H9 (cell line): ENCODE measurements at places on chromosomes 1 and 21. TPM values are rescaled to one million over a fixed set of nuclear protein-coding genes. Genes with fewer than 3 reads are reported as not detected.

DNA sequence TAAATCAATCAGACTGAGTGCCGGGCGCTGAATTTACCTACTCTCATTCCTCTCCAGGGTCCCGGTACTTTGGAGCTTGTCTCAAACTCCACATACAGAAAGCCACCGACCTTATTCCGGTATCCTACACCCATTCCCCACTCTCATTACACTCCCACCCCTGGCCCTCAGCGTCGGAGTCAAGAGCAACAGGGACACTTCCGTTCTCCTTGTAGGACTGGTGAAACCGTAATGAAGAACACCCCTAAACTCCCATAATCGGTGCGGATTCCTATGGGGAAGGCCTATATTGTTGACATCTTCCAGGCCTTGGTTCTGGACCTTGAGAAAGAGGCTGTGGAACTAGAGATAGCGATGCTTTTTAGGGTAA, 798 bp downstream of the ZBED6 start:
- H3K27ac ChIP-seq = peak overlapping the region; percentile 81
- H3K36me3 ChIP-seq = peaks cover 39% of the 10 kb centered on the region
- peak overlapping the region; percentile 95 for H3K4me3 ChIP-seq
- H3K4me1 ChIP-seq = no peaks in the 10 kb centered on the region

DNA sequence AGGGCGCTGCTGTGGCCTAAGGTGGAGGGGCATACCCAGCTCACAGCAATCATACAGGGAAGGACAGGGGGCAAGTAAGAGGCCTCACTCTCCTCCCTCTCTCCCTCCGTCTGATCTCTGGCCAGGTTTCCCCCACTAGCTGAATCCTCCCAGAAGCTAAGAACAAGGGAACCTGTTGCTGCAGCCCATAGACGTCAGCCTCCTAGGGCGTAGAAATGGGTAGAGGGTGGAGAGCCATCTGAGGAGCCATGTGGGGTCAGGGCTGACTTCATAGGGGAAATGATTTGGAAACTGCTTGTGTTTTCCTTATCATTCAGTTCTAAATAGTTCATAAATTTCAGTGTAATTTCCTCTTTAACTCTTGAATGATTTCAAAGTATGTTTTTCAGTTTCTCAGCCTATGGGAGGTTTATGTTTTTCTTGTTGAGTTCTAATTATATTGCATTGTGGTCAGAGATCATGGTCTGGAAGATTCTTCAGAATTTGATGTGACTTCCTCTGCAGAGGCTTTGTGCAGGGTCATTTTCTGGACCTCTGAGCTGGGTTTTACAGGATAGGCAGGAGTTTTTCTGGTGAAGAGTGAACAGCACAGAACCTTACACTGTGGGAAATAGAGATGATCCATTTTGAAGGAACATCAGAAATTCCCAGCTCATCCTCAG, 2.3 kb upstream of the MOB3C start:
- DNase-seq = no peak
- H3K36me3 ChIP-seq = no peaks in the 10 kb centered on the region
- peaks cover 3% of the 10 kb centered on the region; the same call in 1 of the 2 replicates for H3K27me3 ChIP-seq
- no peak overlapping the region for H3K4me3 ChIP-seq
- no peak overlapping the region for H3K27ac ChIP-seq
- peaks cover 14% of the 10 kb centered on the region; the same call in 1 of the 2 replicates for H3K4me1 ChIP-seq

DNA sequence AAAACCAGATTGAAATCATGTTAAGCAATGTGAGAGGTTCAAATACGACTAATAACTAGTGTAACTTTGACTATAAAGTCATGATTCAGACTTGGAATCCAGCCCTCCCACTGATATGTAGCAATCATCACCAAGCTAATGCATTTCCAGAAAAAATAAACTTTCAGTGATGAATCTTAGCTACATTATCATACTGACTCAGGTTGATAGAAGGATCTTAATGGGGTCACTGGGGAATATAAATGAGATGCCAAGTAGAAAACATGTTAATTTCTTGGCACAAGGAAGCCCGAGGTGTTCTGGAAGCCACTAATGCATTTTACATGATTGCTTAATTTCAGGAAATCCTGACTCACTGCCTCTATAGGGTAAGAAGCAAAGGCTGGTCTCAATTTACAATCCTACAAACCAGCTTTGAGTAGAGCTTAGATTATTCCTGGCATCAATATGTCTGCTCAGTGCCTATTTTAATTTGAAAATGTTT, 67.7 kb downstream of the SELENOF start:
- H3K36me3 ChIP-seq = no peaks in the 10 kb centered on the region
- no peaks in the 10 kb centered on the region for H3K27me3 ChIP-seq
- DNase-seq = no peak
- no peak overlapping the region for H3K4me3 ChIP-seq
- no peaks in the 10 kb centered on the region for H3K4me1 ChIP-seq

- no peak overlapping the region for H3K27ac ChIP-seq
- no peak for DNase-seq
- no peak overlapping the region for H3K4me3 ChIP-seq
- no peaks in the 10 kb centered on the region for H3K27me3 ChIP-seq
These were observed 10.8 kb downstream of the HHAT start for GRCh38 chr1:210339500-210339899.

DNA sequence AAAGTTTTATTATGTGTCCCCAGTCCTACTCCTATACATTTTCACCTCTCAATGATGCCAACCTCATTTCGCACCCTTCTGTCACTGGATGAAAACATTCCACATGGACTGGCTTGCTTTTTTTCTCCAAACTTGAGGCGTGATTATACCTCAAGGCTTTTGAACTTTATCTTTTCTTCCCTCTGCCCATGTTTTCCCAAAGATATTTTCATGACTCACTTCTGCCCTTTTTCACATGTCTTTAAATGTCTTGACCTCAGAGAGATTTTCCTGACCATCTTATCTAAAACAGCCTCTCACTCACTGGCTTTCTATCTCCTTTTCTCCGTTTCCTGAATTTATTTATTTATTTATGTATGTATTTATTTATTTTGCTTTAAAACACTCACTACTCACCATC, 659.0 kb downstream of the PTPRC start:
- H3K4me3 ChIP-seq = no peak overlapping the region
- no peaks in the 10 kb centered on the region for H3K4me1 ChIP-seq
- no peaks in the 10 kb centered on the region for H3K27me3 ChIP-seq
- DNase-seq = no peak
- H3K36me3 ChIP-seq = no peaks in the 10 kb centered on the region
- no peak overlapping the region for H3K27ac ChIP-seq

- H3K36me3 ChIP-seq = no peaks in the 10 kb centered on the region
- no peak overlapping the region for H3K4me3 ChIP-seq
- no peak overlapping the region for H3K27ac ChIP-seq
- no peak for DNase-seq
These were observed 24.5 kb upstream of the RGS1 start for GRCh38 chr1:192550922-192551534.

- H3K4me3 ChIP-seq = no peak overlapping the region
- no peak for DNase-seq
- H3K27ac ChIP-seq = no peak overlapping the region
- H3K4me1 ChIP-seq = no peaks in the 10 kb centered on the region
- peaks cover 9% of the 10 kb centered on the region for H3K36me3 ChIP-seq
These were observed 7.2 kb downstream of the TRAPPC3 start for GRCh38 chr1:36142121-36142520.

GRCh38 chr1:25617625-25618432, 1.2 kb downstream of the MAN1C1 start:
- no peak for DNase-seq
- no peak overlapping the region for H3K27ac ChIP-seq
- peak overlapping the region; percentile 79 for H3K4me3 ChIP-seq
- no peaks in the 10 kb centered on the region for H3K4me1 ChIP-seq
- no peaks in the 10 kb centered on the region; the same call in 1 of the 2 replicates for H3K27me3 ChIP-seq

DNA sequence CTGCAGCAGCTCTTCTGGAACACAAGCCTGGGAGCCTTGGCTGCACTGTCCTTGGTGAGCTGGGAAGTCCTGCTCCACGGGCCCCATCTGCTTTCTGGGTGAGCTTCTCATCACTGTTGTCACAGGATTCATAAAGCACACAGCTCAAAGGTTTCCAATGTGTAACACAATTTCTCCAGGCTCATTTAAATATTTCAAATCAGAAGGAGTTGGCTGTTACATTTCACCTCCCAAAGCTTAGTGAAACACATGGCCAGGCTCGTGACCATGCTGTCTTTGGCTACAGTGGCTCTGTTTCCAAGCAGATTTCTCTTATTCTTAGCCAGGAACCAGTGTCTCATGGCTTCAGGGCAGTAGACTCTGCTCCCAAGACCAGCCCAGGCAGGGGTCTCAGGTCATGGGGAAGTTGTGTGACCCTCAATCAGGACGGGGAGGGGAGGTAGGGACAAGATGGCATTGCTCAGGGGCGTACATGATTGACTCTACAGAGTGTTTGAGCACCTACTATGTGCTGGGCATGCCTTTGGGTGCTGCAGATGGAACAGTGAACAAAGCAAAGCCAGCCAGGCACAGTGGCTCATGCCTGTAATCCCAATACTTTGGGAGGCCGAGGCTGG, 353.0 kb downstream of the NPHP4 start:
- no peak overlapping the region for H3K27ac ChIP-seq
- no peaks in the 10 kb centered on the region for H3K27me3 ChIP-seq
- peak; percentile 14 for DNase-seq
- H3K4me3 ChIP-seq = no peak overlapping the region
- no peaks in the 10 kb centered on the region for H3K4me1 ChIP-seq

- peaks cover 18% of the 10 kb centered on the region for H3K36me3 ChIP-seq
- H3K4me1 ChIP-seq = peaks cover 24% of the 10 kb centered on the region
- H3K27me3 ChIP-seq = no peaks in the 10 kb centered on the region; the same call in 1 of the 2 replicates
- H3K27ac ChIP-seq = peak overlapping the region; percentile 72
- DNase-seq = peak; percentile 50
These were observed 1.7 kb upstream of the ADAMTS4 start for GRCh38 chr1:161200421-161200991.

DNA sequence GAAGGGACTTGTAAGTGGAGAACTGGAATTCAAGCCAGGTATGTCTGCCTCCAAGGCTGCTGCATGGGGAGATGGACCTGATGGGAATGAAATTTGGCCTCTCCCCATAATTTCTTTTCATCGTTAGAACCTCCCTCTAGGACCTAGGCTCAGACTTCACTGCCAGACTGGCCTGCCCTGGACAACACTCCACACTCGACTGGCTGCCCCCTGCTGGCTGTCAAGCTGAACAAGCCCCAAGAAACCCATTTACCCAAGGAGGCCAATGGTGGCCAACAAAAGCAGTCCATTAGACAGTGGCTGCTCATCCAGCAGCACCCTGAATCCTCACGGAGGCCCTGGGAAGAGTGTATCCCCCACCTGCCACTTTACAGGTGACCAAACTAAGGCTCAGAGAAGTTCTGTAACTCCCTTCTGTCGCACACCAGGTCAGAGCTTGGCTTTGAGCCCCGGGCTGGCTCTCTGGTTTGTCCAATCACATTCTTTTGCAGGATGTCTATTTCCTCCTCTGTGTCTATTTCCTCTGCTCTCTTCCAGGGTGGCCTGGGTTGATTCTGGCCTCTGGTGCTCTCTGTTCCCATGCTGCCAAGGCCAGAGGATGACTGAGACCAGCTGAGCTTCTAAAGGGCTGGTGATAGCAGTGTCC, 3.8 kb downstream of the RNF186 start:
- H3K27me3 ChIP-seq = no peaks in the 10 kb centered on the region
- peaks cover 12% of the 10 kb centered on the region; the same call in 1 of the 2 replicates for H3K4me1 ChIP-seq
- H3K4me3 ChIP-seq = no peak overlapping the region
- DNase-seq = peak; percentile 72
- H3K36me3 ChIP-seq = peaks cover 4% of the 10 kb centered on the region; the same call in 1 of the 3 replicates

DNA sequence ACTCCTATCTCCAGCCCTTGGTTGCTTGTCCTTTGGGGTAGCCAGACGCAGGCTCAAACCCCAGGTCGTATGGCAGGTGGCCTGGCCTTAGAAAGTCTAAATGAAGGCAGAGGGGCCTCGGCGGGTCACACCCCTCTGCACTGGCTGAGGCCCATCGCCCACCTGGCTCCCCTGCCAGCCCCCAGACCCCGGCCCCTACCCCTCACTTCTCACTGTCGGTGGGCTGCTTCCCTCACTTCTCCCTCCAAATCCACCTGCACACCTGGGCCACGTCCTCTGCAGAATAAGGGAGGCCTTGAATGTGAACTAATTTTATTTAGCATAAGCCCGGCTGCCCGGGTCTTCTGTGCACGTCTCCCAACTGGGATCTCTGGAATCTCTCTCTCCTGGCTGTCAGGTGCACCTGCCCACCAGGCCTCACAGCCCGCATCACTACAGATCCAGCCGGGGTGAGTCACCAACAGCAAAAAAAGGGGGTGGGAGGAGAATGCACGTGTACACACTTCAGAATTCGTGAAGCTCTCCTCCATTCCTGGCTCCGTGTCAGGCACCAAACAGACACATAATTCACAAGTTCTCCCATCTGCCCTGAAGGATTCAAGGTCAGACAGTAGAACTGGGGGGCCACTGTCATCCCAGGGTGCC, 107.5 kb upstream of the SIM2 start:
- H3K27ac ChIP-seq = no peak overlapping the region
- H3K27me3 ChIP-seq = no peaks in the 10 kb centered on the region
- no peaks in the 10 kb centered on the region for H3K36me3 ChIP-seq
- no peak overlapping the region for H3K4me3 ChIP-seq
- no peak for DNase-seq

- H3K27ac ChIP-seq = no peak overlapping the region
- H3K4me3 ChIP-seq = peak overlapping the region; percentile 29; the same call in 1 of the 3 replicates
- no peaks in the 10 kb centered on the region for H3K36me3 ChIP-seq
- H3K27me3 ChIP-seq = no peaks in the 10 kb centered on the region
- DNase-seq = peak; percentile 53
These were observed 127.7 kb downstream of the SPATA46 start for GRCh38 chr1:162248854-162249535.

DNA sequence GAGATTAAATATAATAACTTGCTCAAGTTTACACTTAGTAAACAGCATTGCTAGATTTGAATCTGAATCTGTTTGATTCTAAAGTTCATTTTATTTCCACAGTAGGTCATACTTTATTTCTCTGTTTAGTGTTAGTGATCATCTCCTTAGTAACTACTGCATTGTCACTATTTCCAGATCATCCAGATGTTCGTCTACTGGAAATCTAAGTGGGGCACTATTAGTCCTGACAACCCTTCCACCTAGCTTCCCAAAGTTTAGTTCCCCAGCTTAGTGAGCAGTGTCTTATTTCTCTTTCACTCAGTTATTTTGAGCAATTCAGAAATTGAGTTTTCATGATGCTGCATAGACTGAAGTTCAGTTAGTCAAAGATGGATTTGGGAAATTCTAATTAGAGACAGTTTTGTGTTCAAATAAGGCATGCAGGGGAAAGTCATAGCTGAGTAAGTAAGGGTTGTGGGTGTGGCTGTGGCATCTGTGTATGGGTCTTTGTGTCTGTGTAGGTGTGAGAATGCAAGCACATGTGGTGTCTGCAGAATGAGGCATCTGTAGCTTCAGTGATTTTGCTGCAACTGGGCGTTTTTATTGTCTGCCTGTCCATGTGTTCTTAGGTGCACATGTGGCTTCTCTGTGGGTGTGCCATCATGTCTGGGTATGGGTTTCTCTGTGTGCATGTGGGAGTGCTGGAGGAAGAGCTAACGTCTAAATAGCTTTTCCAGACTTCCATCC, 107.3 kb downstream of the NTMT2 start:
- H3K4me3 ChIP-seq = no peak overlapping the region
- no peaks in the 10 kb centered on the region for H3K4me1 ChIP-seq

The TTC22 gene
- total RNA-seq = 0.55 and 0.59 TPM in 2 replicates

The FAM131C gene
- 0.48 and 0.61 TPM in 2 replicates for total RNA-seq

The FAM3B gene
- 4.0 and 5.0 TPM in 2 replicates for total RNA-seq

The ATP8B2 gene
- total RNA-seq = 37.6 and 38.7 TPM in 2 replicates

The PDZK1 gene
- total RNA-seq = not detected in 2 replicates

The CYP4Z1 gene
- not detected in 2 replicates for total RNA-seq

The SLC9C2 gene
- total RNA-seq = not detected in 2 replicates

The HTR6 gene
- total RNA-seq = 0.29 and 0.37 TPM in 2 replicates

The GSTM1 gene
- 19.5 and 20.7 TPM in 2 replicates for total RNA-seq
